Stimulated activated CD4-positive, alpha-beta T cell treated with anti-CD3 and anti-CD28 coated beads, Interleukin-12 subunit alpha, Interleukin-12 subunit beta, amount 100 ng/mL, for 48 hours (primary cell): ENCODE measurements at places on chromosomes 7 and 10.
A peak's percentile ranks its signal among the peaks of the same experiment; 100 is the strongest.

DNA sequence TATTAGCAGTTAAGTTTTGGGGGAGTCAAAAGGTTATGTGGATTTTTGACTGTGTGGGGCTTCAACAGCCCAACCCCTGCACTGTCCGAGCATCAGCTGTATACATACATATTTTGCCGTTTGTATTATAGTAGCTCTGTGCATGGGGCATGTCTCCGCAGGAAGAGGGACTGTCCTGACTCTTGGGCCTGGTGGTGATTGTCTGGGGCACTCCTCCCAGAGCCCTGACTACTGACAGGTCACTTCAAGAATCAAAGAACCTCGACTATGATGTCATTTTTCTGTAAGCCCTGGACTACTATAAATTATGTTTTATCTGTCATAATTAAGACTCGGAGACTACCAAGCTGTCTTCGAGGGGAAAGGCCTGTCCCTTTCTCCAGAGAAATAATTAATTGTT lies 51.8 kb downstream of the MGMT start:
- no peak for DNase-seq

DNA sequence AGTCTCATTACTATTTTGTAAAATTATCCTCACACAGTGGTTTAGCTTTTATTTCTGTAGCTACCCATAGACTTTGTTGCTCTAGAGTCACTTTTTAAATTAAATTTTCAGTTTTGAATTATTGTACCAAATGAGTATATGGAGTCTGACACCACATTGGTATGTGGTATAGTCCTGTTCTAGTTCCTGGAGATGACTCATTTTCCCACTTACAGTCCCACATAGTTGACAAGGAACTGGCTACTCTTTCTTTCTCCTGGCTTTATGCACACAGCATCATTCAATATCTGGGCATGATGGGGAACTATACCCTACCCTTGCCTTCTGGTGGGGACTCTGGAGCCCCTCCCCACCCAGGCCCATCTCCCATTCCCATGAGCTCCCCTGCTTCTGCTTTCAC lies 92.6 kb upstream of the RAB11FIP2 start:
- DNase-seq, result no peak

- no peak for DNase-seq
Measured at GRCh38 chr10:37710831-37711616, 146.4 kb downstream of the ZNF248 start.

DNA sequence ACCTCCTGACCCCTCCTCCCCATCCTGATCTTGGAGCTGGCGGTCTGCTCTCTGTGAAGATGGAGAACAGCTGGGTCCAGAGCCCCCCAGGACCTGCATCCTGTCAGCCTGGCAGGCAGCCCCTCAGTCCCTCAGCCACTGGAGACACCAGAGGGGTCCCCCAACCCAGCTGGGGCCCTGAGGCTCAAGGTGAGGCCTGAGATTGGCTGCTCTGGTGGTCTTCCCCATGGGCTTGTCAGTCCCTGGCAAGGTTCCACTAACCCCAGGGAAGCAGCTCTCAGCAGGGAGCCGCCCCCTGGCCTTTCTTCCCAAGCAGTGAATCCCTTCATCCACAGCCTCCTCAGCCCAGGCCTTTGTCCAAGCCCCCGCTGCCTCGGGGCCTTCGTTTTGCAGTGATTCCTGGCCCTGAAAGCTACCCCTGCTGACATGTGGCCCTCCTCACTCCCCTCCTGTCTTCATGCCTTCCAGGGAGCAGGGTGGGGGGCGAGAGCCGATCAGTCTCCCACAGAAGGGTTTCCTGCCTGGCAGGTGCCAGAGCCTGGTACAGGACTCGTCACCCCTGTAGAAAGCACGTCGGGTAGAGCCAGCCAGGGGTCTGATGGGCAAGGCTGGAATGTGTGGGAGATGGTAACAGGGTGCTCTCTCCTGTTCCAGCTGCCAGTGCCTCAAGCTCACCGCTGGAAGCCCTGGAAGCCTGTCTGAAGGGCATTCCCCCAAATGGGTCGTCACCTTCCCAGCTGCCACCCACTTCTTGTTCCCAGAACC lies 48.5 kb downstream of the ZNF467 start:
- no peak for DNase-seq

GRCh38 chr7:96075510-96076349 lies 246.2 kb downstream of the SLC25A13 start:
- DNase-seq, result peak; percentile 25

DNA sequence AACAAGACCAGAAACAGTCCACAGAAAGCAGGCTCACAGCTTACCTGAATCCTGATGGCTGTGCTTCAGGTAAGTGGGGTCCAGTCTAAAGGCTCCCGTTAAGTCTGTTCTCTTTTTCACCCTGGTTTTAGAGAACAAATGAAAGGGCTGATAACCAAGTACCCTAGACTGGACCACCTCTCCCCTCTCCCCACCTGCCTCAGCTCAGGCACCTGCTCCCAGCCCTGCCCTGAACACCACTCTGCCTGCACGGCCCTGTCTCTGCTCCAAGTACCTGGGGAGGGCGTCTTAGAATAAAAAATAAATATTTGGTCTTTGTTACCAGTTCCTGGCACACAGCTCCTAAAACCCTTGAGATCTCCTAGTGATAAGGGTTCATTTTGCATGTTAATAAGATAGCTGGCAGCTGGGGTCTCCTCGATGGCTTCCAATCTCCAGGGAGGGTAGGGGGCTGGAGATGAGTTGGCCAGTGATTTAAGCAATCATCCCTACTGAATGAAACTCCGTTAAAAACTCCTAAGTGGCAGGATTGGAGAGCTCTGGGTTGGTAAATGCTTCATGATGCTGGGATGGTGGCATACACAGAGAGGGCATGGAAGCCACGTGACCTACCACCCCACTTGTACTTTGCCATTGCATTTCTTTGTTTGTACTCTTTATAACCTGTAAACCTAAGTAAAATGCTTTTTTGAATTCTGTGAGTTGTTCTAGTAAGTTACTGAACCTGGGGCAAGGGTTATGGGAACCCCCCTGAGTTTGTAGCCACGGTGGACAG lies 29.8 kb upstream of the FIGNL1 start:
- DNase-seq, result no peak

GRCh38 chr10:44044549-44044948 lies 340.3 kb downstream of the CXCL12 start:
- DNase-seq, result no peak

DNA sequence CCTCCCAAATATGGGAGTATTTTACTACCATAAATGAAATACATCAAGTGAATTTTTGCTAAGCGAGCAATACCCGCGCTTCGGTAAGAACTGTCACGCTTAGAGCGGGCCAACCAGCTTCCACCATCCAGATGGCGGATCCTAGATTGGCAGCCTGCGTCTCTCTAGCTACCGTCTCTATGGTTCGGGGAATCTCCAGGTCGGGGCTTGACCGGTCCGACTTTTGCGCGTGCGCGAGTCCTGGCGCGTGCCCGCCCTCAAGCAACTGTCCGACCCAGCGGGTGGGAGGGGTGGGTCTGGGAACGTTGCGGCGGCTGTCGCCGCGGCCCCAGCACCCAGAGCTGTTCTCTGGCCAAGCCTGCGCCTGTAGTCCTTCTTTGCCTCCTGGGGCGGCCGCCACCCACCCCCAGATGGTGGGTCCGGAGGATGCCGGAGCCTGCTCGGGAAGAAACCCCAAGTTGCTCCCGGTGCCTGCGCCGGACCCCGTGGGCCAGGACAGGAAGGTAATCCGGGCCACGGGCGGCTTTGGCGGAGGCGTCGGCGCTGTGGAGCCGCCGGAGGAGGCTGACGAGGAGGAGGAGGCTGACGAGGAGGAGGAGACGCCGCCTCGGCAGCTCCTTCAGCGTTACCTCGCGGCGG lies at the start of gene TBC1D12:
TSS of gene TBC1D12 (plus strand) at position 338 of the 639 bp plus-strand sequence. CDS start at position 411, 73 bp downstream.
- DNase-seq, result peak; percentile 12

- no peak for DNase-seq
Measured at GRCh38 chr7:35714862-35715261, 19.9 kb upstream of the HERPUD2 start.

DNA sequence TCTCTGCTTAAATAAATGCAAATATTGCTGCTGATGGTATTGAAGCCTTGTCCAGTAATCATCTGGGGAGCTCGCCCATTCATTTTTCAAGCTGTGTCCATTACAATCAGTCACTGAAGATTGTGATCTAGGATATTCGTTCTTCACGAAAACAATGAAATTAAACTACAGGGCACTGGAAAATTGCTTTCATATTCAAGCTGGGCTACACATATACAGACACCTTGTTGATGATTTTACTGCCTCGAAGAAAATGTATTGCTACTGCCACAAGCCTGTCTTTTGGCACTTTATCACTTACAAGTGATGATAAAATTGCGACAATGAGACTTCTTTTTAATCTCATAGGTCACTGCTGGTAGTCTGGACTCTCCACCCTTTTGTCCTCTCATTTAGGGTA lies 100.0 kb upstream of the MINDY3 start:
- no peak for DNase-seq

- DNase-seq, result no peak
Measured at GRCh38 chr10:7487528-7487927, 76.7 kb upstream of the SFMBT2 start.

DNA sequence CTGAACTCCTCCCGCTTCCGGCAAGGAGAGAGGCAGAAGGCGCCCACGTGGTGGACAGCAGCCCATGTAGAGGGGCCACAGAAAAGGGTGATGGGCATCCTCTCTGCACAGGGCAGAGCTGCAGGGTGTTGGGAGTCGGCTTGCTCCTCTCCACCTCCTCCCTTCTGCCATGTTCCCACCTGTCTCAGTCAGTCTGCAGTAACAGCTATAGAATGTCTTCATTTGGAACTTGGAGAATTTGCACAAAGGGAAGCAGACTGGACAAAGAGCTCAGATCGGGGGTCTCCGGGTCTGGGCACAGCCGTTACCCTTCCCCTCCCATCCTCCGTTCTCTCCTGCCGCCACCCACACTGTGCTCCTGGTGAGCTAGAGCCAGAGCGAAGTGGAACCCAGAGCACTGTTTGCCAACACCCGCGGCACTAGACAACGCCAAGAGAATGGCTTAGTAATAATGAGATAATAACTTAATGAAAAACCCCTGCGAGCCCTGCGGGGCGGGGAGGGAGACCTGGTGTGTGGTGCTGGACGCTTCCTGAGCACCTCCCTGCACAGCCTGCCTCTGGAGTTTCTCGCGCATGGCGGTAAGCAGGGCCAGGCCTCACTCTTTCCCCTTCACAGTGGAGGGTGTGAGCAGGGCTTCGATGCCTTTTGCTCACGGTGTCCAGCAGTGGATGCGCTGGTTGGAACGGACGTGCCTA lies 254.7 kb downstream of the PAXIP1 start:
- no peak for DNase-seq
